ENCODE measurements at places on chromosomes 5 and 9.

- no peak for DNase-seq
Measured at GRCh38 chr9:97311798-97312500, 4.5 kb downstream of the CCDC180 start.

DNA sequence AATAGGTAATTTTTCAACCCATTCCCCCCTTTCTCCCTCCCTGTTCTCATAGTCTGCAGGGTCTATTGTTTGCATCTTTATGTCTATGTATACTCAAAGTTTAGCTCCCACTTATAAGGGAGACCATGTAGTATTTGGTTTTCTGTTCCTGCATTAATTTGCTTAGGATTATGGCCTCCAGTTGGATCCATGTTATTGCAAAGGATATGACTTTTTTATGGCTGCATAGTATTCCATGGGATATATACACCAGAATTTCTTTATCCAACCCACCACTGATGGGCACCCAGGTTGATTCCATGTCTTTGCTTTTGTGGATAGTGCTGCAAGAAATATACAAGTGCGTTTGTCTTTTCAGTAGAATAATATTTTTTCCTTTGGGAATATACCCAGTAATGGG lies 761.6 kb upstream of the GRAMD2B start:
- DNase-seq, result no peak

DNA sequence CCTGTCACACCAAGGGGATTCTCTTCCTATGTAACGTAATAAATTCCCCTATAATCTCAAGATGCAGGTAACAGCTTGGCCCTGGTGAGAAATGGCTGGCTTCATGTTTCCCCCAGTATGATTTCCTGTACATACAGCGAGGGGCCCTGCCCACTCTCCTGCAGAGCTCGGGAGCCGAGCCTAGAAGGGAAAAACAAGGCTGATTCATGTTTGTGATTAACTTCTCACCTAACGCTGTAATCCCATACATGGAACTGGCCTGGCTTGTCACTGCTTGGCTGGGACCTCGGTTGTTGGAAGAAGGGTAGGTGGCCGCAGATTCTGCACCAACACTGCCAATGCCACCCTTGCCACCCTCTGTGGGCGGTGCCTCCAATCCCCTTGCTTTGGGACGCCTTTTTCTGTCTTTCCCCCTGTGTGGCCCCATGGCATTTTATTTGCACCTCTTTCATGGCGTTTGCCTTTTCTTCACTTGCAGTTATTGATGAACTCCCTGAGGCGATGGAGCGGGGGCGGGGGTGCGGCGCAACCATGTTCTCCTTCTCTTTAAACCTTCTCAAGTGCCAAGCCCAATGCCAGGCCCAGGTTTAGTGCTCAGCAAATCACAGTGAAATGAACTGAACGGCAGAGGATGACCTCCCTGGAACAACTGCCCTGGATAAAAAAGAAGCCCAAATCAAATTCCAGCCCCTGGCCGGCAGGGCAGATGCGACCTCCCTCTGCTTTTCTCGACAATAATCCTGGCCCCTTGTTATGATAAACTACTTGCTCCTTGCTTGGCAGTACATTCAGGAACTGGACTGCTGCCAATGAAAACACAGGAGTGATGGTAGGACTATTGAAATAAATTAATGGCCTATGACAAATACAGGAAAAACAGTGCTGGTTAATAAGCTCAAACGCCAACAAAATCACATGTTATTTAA lies 108.1 kb downstream of the TMEM174 start:
- no peak for DNase-seq

- DNase-seq, result no peak
Measured at GRCh38 chr5:2190549-2190948, 307.8 kb upstream of the IRX4 start.

DNA sequence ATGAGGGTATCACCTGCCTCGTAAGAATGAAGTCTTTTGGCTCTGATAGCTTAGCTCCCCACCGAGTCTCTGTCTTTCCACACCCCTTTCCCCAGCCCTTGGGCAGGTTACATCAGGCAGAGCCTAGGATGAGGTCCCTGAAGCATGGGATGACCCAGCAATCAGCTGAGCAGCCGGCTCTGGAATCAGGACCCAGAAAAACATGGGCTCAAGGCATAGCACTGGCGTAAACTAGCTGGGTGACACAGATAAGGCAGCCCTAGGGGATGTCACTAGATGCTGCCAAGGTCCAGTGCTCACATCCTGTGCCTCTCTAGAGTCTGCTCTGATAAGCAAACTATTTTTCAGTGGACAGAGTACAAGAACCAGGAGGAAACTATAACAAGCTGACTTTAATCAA lies 26.6 kb downstream of the IDNK start:
- DNase-seq, result no peak

- DNase-seq, result peak; percentile 56
Measured at GRCh38 chr9:92342825-92343488, 17.2 kb downstream of the CENPP start.

GRCh38 chr5:106167766-106168165 lies 1503.0 kb downstream of the EFNA5 start:
- DNase-seq, result no peak

DNA sequence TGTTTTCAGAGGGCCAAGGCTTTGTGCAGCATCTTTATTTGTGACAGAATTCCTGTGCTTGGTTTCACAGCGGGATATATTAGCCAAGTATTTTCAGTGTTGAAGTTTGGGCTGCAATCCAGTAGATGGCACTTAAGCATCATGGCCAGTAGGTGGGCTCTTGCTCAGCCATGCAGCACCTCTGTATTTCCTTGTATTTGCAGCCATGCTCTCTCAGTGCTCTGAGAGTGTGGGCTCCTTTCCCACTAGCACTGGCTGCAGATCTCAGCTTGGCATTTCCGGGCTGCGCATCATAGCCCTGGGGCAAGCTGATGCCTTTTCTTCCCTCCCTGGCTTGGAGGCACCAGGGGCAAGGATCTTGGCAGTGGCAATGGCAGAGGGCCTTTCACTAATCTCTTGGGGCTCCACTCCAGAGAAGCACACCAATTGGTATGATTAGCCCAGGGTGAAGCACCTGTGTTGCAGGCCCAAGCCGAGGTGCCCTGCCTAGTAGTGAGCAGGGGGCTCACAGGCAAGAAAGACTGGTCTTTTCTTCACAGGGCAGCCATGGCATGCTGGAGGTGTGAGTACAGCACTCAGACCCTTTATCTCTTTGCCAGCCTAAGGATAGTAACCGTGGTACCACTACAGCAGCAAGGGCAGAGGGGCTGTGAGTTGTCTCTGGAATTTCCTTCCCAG lies 48.3 kb downstream of the SLCO6A1 start:
- no peak for DNase-seq

DNA sequence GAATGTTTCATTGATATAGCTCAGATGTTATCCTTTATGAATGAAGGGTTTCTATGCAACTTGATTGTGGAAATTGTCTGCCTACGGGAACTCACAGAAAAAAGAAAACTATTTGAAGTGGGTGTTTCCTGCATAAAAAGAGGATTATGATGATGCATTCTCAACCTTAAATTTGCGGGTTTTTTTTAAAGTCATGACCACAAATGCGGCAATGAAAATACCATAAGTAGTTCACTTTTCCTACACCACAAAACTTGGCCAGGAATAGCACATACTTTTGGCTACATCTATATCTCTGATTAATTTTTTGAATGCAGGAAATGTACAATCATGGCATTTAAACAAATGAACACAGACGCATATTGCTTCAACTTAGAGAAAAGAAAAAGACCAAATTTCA lies 754.7 kb downstream of the DTWD2 start:
- DNase-seq, result no peak

DNA sequence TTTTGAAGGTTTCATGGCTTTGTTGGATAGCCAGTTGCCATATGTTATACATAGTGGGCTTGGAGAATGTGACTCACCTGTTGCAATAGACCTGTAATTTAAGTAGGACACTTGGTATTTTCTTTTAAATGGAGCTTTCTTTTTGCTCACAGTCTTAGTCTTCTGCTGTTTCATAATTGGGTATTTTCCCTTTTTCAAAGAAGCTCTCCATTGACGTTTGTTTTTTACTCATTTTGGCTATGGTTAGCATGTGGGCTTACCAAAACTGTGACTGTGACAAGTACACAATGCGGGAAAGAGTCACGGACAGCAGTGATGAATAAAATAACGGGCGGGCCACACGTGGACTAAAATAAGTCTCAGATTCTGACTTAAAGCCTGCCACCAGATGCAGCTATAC lies 23.2 kb upstream of the RNF20 start:
- DNase-seq, result no peak

- DNase-seq, result no peak
Measured at GRCh38 chr5:88876714-88877113, 6.3 kb downstream of the MEF2C start.

- DNase-seq, result no peak
Measured at GRCh38 chr5:107285772-107286171, 385.0 kb downstream of the EFNA5 start.

GRCh38 chr9:117387422-117387821 lies 27.4 kb downstream of the ASTN2 start:
- DNase-seq, result no peak

DNA sequence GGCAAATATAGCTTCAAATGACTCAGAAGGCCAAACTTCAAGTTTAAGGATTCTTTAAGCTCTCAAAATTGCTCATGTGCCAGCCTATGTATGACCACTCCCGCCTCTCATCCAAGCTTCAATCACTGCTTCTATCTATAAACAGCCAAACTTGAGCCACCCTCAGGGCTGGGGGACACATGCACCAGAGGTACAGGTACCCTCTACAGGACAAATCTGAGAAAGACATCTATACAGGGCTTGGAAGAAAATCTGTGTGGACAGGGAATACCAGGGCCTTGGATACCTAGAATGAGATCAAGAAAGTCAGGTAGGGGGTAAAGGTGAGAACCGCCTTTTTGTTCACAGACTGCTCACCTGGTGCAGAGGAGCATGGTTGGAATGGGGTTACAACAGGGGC lies 217.9 kb downstream of the ATPSCKMT start:
- no peak for DNase-seq

- peak; percentile 53 for DNase-seq
Measured at GRCh38 chr9:111839387-111839786, 44.6 kb upstream of the SHOC1 start.

DNA sequence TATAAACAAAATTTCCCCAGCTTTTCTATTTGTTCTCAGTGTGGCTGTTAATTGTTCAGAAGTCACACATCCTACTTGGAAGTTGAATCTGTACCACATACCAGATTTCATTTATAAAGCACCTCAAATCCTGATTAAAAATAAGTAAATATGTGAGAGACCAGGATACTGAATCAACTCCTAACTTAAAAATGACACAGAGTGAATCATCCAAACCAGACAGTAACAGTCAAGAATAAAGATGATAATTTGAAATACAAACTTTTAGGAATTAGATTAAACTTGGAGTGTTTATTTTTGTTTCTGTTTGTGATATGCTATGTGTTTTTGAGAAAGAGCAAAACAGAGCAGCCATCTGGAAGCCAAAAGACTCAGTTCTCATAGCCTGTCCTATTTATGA lies 633.2 kb upstream of the RORB start:
- DNase-seq, result no peak

DNA sequence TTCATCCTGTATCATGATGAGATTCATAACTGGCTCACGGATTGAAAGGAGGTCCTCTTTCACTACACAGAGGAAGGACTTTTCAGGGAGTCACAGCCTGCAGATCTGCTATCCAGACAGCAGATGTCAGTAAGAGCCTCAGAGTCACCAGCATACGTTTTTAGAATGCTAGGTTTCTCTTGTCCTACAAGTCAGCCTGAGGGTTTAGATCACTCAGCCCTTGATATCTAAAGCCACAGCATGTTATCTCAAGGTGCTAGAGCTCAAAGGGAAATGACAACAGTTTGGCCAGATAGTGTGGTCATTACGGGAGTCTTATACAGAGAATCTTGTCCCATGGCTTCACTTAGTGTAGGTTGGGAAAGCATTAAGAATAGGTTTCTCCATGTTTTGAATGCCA lies 30.9 kb upstream of the SLC46A2 start:
- DNase-seq, result peak; percentile 52

GRCh38 chr5:141879941-141880738 lies 1.9 kb upstream of the PCDH1 start:
- DNase-seq, result no peak

- no peak for DNase-seq
Measured at GRCh38 chr9:116279230-116279629, 125.6 kb downstream of the PAPPA start.

GRCh38 chr5:10485142-10485795 lies 43.6 kb downstream of the ROPN1L start:
- DNase-seq, result peak; percentile 55

DNA sequence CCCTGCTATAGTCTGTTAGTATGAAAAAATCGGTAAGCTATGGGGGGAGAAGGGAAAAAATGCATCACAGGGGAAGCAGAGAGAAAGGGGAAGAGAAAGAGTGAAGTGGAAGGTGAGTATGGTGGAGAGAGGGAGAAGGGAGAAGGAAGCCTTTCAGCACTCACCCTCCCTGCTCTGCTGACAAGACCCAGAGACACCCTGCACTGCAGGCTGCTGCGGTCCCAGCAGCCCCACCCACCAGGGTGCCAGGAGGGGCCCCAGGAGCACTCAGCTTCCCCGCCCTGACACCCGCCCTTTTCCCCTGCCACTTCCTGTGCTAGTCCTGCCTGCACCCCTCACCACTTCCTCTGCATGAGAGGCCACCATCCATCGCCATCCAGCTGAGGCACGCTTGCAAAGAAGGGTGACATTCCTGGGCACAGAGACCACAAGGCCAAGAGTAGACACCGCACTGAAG lies 12.7 kb downstream of the STK10 start:
- DNase-seq, result no peak

GRCh38 chr5:138033386-138033808 lies 518 bp upstream of the FAM13B start:
- DNase-seq, result no peak

GRCh38 chr5:138658676-138659075 lies 83.5 kb upstream of the HSPA9 start:
- no peak for DNase-seq

- DNase-seq, result no peak
Measured at GRCh38 chr5:113682497-113683136, 169.1 kb downstream of the YTHDC2 start.

DNA sequence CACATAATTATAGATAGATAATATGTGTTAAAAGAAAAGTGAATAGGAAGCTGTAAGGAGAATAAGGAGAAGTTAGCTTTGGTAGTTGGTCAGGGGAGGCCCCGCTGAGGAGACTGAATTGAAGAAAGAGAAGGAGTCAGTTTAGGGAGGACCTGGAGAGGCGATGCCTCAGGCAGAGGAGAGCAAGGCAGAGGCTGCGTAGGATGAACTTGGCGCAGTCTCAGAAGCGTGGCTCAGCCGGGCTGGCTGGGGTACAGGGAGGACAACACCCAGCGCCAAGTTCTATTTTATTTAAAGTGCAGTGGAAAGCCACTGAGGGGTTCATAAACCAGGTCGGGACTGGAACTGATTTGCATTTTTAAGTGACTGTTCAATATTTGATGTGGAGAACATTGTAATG lies 68.5 kb downstream of the PTCD2 start:
- DNase-seq, result peak; percentile 35

GRCh38 chr5:132298298-132299212 lies 4.4 kb downstream of the SLC22A4 start:
- DNase-seq, result peak; percentile 81

GRCh38 chr5:34849253-34849652 lies 10.3 kb downstream of the TTC23L start:
- DNase-seq, result no peak

GRCh38 chr9:120261419-120261818 lies 318.5 kb downstream of the CDK5RAP2 start:
- no peak for DNase-seq

Measured in fibroblast of gingiva (primary cell).